ENCODE measurements at places on chromosomes 4 and X.
A peak's percentile ranks its signal among the peaks of the same experiment; 100 is the strongest.

DNA sequence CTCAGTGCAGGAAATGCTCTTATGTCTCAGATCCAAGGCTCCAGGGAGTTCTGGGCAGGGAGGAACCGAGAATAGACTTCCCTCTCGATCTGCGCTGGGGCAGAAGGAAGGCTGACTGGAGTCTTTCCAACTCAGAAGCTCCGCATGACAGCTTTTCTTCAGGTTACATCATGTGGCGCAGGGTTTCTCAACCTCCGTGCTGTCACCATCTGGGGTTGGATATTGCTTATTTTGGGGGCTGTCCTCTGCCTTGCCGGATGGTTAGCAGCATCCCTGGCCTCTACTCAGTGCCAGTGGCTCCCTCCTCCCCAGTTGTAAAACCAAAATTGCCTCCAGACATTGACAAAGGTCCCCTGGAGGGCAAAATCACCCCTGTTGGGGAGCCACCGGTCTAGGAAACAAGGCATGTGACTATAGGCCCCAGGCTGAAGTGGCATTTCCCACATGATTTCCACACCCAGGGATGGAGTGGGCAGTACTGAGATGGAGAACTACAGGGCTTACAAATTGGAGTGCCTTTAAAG is 21.4 kb downstream of the REELD1 start:
- DNase-seq, result peak; percentile 43

DNA sequence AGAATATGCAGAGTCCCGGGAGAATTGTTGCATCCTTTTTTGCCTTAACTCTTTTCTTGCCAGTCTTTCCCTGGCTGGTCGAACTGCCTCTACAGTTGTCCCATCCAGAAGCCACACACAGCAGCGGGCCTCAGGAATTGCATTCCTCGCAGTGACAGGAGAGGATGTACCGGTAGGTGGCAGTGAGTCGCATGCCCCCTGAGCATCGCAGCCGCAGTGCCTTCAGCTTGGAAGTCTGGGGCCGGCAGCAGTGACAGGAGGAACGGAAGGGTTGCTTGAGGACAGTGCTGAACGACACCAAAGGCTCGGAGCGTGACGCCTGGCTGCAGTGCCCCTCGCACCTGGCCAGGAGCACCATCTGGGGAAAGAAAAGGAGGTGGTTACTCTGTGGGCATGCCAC is 23.5 kb downstream of the NDP start:
- peak; percentile 12 for DNase-seq

DNA sequence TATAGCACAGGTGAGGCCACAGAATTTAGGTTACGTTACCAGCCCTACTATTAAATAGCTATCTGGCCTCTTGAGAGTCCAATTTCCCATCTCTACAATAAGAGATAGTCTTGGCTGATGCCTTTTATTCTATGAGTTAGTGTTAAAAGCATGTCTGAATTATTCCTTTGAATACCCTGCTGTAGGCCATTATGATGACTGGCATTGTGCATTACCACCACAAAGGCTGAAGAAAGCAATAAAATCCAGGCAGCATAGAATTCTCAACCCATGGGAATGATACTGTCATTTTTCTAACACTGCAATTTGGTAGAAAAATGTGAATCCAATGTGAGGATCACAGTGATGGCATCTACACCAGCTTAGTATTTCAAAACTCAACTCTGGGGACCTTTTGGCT is 51.4 kb downstream of the OTC start:
- DNase-seq, result no peak

DNA sequence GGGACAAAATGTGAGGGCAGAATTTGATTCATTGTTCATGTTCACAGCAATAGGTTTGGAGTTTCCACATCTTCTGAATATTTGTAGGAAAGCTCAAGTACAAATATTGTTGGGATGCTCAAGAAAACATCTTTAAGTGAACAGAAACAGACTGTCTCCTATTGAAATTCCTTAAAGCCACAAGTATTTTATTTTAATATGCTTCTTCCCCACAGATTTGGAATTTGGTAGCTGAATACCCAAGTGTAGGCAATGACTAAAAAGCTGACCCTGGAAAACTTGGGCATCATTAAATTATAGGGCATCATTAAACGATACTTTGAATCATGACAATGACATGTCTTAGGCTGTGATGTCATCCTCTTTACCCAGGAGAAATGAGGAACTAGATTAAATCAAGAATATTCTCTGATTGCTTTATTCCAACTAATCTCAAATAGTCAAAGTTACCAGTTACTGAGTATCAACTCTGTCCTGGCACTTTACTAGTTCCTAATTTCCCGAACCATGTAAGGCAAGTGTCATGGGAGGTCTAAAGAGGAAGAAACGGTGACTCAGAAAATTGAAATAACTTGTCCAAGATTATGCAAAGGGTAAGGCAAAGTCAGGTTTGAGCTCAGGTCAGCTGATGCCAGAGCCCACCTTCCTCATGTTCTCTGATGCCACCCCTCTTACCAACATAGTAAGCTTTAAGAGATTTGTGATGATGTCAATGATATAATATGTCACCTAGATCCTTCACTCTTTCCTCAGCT is 223.1 kb upstream of the LEF1 start:
- no peak for DNase-seq

- DNase-seq, result no peak
These were observed 11.3 kb downstream of the PPA2 start for GRCh38 chr4:105462576-105462975.

GRCh38 chr4:24063731-24064130 is 173.9 kb upstream of the PPARGC1A start:
- no peak for DNase-seq

DNA sequence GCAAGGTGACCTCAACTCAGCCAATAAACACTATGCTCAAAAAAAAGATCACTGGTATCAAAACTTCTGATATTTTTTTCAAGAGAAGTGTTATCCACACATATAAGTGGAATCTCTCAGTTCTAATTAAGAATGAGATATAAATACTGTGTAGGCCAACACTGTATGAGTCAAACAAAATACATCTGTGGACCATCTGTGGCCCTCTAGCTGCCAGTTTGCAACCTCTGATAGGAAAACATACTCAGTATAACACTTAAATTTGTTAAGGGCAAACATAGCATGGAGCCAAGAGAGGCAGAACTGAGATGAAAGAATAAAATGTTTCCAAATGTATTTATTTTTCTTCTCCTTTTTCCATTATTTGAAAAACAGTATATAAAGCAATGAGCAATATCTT is 377.3 kb downstream of the ARAP2 start:
- DNase-seq, result no peak
